ENCODE measurements at places on chromosomes 11 and 22.

DNA sequence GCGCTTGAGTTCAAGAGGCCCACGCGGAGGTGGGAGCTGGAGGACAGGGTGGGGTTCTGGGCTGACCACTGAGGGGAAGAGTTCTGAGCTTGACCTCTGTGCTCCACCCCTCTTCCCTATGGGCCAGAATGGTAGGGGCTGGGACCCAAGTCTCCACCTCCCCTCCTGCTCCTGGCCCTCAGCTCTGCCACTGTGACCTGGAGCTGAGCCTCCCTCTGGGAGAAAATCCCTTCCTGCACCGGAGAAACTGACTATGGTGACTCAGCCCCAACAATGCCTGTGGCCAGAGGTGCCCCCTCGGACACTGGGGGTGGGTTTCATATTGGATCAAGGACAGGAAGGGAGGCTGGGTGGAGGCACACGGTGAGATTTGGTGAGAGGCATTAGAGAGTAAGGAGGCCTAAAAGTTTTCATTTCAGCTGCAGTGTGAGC lies 23.0 kb downstream of the RELT start:
- no peak for DNase-seq

GRCh38 chr11:15641271-15642045 lies 526.7 kb downstream of the INSC start:
- no peak for DNase-seq

GRCh38 chr11:68890490-68891231 lies 13.0 kb downstream of the MRPL21 start:
- no peak for DNase-seq

DNA sequence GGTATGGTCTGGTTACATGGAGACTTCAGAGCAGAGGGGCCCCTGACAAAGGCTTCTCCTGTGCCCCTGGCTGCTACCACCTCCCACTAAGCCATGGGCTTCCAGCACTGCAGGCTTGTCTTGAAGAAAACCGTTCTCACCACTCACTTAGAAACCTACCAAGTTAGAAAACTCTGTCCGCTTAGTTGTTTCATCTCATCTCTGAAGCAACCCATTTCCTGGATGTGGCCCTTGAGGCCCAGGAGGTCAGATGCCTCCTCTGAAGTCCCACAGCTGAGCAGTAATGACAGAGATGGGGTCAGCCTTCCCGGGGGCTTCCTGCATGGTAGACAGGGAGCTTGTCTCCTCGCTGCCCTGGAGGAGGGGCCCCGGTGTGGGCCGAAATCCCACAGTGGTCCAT lies 12.9 kb downstream of the CSF2RB start:
- no peak for DNase-seq

DNA sequence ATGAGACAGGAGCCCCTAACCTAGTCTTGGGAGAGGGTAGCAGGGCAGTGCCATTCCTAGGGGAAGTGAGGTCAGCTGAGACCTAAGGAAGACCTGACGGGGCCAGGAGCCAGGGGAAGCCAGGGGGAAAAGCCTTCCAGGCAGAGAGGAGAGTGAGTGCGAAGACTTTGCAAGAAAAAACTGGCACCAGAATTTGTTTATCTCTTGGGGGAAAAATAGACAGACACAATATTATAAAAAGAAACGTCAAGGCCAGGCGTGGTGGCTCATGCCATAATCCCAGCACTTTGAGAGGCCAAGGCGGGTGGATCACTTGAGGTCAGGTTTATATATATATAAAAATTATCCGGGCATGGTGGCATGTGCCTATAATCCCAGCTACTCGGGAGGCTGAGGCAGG lies 26.9 kb upstream of the TESMIN start:
- DNase-seq = no peak

DNA sequence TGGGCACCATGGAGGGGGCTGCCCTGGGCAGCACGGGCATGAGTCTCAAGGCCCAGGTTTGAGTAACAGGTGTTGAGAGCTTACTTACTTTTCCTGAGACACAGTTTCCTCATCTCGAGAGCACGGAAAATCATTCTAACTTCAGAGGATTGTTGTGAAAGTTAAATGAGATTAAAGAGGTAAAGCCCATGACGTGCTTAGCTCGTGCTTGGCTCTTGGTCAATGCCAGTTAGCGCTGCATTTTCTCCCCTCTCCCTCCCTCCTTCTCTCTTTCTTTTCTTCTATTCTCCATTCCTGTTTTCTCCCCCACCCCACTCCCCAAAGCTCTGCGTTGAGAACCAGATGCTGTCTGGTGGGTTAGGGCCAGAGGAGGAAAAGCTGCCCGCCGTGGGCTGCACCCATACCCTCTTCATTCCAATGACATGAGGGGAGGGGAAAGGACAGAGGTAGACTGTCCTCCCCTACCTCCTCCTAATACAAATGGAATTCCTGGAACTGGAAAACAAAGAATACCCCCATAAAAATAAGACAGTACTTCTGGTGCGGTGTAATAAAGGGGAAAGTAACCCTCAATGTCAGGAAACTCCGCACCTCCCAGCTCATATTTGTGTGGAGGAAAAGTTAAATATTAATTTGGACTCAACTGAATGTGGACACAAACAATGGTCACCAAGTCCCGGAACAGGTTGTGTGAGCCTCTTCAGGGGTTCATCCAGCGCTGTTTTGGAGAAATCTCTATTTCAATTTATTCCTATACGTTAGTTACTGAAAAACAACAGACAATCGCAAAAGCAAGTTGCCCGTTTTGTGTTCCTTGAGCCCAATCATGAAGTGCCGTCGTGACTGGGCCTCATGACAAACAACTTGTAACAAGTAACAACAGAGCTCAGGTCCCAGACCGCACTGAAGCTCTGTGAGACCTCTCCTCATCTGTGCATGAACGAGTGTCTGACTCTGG lies 54.8 kb upstream of the B3GAT1 start:
- DNase-seq = no peak
